ENCODE measurements at places on chromosomes 13 and 19.
A peak's percentile ranks its signal among the peaks of the same experiment; 100 is the strongest.

DNA sequence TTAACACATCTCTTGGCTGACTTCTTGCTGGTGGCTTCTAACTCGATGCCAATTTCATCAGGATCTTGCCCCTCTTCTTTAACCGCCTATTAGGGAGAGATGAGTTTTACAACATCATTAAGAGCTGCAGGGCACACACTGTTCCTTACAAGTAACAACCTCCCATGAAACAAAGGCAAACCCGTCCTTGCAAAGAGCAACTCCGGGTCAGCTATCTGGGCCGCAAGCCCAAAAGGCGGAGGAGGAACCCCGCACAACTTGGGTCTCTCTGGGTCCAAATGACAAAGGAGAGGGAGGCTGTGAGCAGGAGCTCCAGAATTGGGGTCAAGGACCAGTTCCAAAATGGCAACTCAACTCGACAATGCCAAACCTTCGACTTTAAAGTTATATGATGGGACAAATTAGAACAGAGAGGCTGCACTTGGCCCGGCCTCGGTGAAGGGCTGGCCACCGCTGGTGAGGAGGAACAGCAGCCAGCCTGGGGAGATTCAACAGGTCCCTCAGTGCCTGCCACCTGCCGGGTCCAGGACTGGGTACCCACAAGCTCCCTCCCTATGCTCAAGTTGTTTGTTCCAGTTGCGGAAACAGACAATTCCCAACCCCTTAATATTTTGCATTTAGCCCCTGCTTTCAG lies 1.1 kb downstream of the SAFB2 start:
- no peak for DNase-seq

GRCh38 chr19:18418029-18418482 lies 1.1 kb upstream of the SSBP4 start:
- DNase-seq: no peak

GRCh38 chr13:105787632-105788031 lies 747.8 kb downstream of the EFNB2 start:
- DNase-seq: no peak

DNA sequence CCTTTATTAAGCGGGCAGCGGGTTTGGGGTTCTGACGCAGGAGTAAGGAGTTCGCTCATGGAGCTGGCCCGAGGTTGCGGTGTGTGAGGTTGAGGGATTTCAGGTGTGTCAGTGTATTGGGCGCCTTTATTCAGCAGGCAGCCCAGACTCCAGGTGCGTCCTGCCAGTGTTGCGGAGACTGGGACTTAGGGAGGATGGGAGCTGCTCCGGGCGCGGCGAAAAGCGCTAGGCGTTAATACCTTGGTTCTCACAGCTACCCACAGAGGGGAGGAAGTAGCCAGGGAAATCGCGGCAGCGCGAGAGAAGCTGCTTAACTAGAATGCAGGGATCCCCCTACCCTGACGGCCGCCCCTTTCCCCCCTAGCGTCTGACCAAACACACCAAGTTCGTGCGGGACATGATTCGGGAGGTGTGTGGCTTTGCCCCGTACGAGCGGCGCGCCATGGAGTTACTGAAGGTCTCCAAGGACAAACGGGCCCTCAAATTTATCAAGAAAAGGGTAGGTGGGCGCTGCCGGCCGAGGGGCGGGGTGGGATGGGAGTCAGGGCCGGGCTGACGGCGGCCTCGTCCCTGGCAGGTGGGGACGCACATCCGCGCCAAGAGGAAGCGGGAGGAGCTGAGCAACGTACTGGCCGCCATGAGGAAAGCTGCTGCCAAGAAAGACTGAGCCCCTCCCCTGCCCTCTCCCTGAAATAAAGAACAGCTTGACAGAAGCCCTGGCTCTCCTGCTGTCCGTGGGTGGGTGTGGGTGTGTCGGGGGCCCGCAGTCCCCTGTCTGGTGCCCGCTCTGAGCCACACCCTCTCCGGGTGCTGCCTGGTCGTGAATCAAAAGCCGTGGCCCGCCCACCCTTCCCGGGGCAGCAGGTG lies 1.1 kb downstream of the RPL36 start:
- DNase-seq: peak; percentile 14

- no peak for DNase-seq
These were observed 34.4 kb upstream of the TNFAIP8L1 start for GRCh38 chr19:4604912-4605311.

GRCh38 chr13:29508876-29509252 lies 86.6 kb downstream of the SLC7A1 start:
- DNase-seq: no peak

DNA sequence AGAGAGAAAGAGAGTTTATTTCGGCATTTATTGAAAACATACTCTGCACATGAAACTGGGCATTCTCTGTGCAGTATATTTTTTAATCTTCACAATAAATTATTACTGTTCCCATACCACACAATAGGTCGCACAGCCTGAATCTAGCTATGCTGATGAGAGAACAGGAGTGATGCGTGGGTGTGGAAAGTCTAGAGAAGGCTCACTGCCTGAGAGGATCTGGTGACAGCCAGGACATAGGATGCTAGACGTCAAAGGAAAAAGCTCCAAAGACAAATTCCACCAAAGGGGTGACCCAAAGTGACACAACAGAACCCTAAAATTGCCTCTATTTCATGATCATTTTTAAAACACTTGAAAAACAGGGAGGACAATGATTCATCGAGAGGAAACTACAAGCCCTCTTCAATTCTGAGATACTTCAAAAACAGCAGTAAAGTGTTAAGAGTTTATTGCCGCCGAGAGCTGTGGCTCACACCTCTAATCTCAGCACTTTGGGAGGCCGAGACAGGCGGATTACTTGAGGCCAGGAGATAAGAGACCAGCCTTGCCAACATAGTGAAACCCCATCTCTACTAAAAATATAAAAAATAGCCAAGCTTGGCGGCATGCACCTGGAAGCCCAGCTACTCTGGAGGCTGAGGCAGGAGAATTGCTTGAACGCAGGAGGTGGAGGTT lies 189.6 kb upstream of the NBEA start:
- no peak for DNase-seq

DNA sequence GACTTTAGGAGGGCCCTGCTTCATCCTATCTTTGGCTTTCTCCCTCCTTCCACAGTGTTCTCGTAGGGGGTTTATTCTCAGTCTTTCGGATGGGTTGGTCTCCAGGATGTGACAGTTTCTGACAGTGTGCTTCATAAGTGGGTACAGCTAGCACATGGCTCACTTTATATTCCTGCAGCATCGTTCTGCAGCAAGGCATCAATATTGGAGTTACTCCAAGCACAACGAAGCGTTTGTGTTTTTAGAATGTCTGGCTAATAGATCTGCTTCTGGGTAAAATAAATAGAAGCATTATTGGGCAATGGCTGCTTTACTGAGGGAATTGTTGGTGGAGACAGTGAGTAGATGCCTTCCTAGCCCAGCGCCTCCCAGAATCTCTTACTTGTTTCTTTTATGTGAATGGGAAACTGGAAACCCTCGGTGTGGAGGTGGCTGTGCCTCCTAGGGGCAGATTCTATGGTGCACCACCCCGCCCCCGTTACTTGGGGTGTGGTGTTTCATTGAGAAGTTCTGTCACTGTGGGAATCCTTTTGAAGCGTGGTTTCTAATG lies 2.0 kb downstream of the FARP1 start:
- DNase-seq: no peak

- DNase-seq: no peak
These were observed 715.8 kb downstream of the UQCRFS1 start for GRCh38 chr19:28497137-28497536.

- no peak for DNase-seq
These were observed 4.4 kb downstream of the TM6SF2 start for GRCh38 chr19:19268453-19269385.
